ENCODE measurements at places on chromosomes 3 and 15. TPM values are rescaled to one million over a fixed set of nuclear protein-coding genes. Genes with fewer than 3 reads are reported as not detected.

DNA sequence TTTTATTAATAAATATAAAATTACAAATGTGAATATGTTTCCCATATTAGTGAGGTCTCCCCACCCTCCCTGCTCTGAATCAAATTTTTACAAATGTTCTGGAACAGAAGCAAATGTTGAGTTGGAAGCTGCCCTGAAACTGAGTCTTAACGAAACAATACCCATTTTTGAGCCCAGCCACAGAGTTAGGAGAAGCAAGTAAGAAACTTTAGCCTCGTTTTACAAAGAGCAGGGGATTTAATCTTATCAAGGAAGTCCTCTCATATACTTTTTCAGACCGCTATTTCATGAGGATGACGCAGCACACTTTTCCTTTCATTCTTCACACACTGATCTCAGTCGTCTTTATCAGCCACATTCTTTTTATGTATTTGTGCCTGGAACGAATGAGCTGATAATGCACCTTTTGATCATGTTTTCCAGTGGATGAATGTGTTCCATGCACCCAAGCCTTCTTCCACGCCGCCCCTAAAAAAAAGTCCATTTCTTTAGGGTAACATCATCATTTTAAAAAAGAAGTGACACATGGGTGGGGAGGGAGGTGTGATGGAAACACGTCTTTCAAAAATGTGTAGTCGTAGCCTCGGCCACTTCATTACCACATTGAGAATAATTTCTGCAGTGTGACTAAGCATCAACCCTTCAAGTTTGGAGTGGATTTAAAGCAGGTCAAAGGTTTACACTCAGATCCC, 48.1 kb downstream of the SETMAR start:
- peak; percentile 25 for DNase-seq

- DNase-seq: no peak
Observed at GRCh38 chr3:119628390-119628789, 30.7 kb downstream of the PLA1A start.

DNA sequence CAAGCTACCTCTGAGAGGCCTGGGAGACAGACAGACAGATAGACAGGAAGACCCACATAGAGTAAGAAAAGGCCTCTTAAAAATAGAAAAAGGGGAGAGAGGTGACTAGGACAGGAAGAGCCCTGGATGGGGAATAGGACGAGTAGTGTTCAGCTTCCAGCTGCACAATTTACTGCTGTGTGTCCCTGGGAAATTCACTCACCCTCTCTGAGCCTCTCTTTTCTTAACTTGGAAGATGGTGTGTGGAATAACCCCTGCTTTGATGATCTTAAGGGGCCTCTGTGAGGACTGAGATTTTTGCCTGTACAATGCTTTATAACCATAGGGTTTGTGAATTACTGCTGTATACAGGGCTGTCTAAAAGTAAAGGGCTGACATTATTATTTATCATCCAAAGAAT, 37.5 kb downstream of the FEM1B start:
- no peak for DNase-seq

Gene RTP1
- total RNA-seq: not detected

DNA sequence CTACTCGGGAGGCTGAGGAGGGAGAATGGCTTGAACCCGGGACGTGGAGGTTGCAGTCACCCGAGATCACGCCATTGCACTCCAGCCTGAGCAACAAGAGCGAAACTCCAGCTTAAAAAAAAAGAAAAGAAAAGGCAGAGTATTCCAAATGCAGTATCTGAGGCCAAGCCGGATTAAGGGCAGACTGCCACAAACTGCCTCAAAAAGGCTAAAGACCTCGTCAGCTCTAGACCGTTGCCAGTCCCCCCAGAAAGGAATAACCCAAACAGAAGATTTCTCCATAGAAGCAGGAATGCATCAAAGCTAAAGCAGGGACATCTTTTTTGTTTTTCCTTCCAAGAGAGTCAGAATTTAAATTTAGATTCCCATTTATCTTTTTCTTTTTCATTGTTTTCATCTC, 72.9 kb downstream of the TM4SF4 start:
- no peak for DNase-seq

DNA sequence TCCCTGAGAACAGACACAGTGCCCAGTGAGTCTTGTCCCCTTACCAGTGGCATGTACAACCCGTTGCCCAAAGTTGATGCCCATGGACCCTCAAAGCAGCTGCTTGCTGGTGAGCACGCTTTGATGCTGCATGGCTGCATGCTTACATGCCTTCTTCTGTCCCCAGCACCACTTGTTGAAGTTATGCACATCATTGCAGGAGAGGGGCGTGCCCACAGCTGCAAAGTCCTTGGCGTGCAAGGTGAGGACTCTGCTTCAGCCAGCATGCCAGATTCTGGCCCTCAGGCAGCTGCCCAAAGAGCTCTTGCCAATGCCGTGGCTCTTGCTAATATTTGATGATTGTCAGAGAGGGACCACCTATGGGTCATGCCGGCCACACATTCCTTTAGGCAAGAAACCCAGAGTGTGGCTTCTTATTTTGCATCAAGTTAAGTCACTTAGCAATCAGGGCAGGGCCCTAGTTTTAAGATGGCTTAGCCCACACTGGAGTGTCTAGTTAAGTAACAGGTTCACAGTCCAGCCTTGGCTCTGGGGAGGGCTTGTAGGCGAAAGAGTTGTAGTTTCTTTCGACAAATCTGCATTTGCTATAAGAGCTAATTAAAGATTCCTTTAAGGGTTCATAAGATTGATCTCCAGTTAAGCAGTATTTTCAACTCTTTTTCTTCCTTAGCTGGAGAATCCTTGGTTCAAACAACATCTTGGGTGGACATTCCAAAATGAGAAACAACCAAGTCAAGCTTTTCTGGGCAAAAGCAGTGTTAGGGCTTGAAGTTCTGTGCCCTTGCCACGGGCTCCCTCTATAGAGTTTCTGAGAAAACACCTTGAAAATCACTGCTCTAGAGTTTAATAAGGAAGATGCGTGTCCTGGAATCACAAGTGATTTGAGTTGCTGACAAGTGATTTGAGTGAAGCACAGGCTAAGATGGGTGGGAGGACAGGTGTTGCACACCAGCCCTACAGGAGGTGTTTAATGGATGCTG, 128.6 kb downstream of the SLCO3A1 start:
- no peak for DNase-seq

DNA sequence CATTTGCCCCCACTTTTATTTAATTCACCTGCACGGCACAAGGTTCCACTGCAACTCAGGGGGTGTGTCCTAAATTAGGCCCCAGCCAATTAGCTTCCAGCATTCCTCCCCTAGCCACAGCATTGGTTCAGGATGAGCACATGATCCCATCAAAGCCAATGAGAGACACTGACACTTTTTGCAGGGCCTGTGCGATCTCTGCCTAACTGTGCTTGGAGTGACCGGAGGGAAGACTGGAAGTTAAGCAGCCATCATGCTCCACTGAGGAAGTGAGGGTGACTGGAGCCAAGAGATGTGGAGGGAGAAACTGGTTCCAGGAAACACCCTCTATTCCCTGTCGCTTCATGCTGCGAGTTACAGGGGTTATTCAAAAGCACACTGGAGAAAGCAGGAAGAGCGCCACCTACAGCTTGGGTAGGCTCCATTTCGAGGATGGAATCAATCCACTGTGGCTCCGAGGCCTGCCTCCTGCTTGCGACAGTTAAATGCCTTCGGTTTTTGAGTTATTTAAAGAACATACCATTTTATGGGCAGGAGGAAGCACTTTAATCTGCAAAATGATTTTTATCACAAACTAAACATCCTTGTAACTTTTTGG, 122.2 kb upstream of the WNT5A start:
- DNase-seq: no peak

Gene ZPLD1
- total RNA-seq: not detected

Gene MYRIP
- not detected for total RNA-seq

DNA sequence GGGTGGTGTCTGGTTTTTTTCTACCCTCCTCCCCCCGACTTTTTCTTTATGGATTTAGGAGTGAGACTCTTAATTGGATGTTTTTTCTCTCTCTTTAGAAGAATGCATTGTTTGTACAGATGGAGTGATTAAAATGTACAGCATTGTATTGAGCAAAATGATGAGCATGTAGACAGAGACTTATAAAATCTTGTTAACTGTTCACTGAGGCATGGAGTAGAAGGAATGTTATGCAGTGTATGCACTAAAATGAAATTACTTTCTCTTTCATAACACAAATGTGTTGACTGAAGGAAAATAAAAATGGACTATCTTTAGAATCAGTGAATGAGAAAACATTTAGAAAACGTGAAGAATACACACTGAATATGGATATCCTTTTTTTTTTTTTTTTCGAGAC, 39.8 kb downstream of the ZFAND6 start:
- DNase-seq: no peak

DNA sequence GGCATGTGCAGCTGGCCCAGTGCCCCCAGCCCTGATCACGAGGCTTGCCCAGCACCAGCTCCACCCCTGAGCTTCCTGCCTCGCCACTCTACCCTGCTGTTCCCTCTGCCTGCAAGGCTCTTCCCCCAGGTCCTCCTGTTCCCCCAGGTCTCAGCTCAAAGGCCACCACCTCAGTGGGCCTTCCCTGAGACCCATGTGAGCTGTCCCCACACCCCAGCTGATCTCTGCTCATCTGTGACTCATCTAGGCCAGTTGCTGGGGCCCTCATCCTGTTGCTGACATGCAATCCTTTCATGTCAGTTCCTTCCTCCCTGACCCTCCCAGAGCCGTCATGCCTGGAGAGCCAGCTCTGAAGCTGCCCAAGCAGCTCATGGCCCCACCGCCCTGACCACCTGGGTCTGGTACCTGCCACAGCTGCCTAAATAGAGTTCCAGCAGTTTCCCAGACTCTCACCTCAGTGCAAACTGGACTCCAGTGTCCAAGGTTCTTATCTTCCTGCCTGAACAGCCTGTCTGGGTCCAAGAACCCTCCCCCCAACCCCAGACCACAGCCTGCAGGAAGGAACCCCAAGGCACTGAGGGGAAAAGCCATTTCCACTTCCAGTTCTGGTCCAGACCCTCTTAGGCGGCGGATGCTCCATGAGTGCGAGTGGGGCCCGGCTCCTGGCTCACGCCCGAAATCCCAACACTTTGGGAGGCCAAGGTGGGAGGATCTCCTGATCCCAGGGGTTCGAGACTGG, 116.6 kb upstream of the IQSEC1 start:
- peak; percentile 84 for DNase-seq

- peak; percentile 66 for DNase-seq
Observed at GRCh38 chr15:75606711-75607699, 18.5 kb downstream of the SNUPN start.

DNA sequence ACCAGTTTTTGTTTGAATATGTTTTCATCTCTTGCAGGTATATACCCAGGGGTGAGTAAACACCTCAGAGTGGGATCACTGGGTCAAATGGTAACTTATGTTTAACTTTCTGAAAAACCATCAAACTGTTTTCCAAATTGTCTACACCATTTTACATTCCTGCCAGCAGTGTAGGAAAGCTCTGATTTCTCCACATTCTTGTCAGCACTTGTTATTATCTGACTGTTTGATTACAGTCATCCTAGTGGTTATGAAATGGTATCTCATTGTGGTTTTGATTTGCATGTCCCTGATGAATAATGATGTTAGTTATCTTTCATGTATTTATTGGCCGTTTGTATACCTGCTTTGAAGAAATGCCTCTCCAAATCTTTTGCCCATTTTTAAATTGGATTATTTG, 13.8 kb downstream of the FSD2 start:
- no peak for DNase-seq
